ENCODE measurements at places on chromosomes 11 and 22. TPM values are rescaled to one million over a fixed set of nuclear protein-coding genes. Genes with fewer than 3 reads are reported as not detected.

PLAAT4 gene
- total RNA-seq = 85.3 TPM

CCND1 gene
- 1.7 TPM for total RNA-seq

TMX2 gene
- 77.4 TPM for total RNA-seq

ZC3H7B gene
- 56.3 TPM for total RNA-seq

CABP7 gene
- total RNA-seq = not detected

NCF4 gene
- total RNA-seq = 59.7 TPM

OR52H1 gene
- not detected for total RNA-seq

TSPAN32 gene
- 41.4 TPM for total RNA-seq

C2CD3 gene
- total RNA-seq = 40.2 TPM

BIRC3 gene
- total RNA-seq = 46.4 TPM

POU2AF1 gene
- total RNA-seq = 7.4 TPM

OR56A3 gene
- not detected for total RNA-seq

SLC6A5 gene
- total RNA-seq = not detected

MISFA gene
- total RNA-seq = 1.8 TPM

KRTAP5-1 gene
- not detected for total RNA-seq

DSCAML1 gene
- total RNA-seq = 1.4 TPM

OR4C46 gene
- total RNA-seq = not detected

GGTLC2 gene
- not detected for total RNA-seq

NXPE1 gene
- total RNA-seq = not detected
